ENCODE measurements at places on chromosomes 5 and 9.

GRCh38 chr9:5191985-5192384 lies 6.5 kb upstream of the INSL6 start:
- no peak for DNase-seq

- DNase-seq: peak; percentile 83
These were observed 5.7 kb upstream of the SEC16A start for GRCh38 chr9:136488247-136489214.

DNA sequence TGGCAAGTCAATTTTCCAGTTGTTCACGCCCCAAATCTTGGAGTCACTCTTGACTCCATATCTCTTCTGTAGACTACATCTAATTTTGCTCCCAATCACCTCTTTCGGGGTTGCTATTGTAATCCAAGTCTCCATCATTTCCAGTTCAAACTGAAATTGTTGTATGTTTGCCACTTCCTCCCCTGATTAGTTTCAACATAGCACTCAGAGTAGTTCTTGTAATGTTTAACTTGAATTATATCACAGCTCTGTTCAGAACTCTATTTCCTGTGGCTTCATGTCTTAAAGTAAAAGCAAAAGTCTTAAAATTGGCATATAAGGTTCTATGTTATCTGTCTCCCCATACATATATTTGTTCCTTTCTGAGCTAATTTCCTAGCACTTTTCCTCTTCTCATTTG lies 348.5 kb upstream of the RIOK2 start:
- DNase-seq: no peak

DNA sequence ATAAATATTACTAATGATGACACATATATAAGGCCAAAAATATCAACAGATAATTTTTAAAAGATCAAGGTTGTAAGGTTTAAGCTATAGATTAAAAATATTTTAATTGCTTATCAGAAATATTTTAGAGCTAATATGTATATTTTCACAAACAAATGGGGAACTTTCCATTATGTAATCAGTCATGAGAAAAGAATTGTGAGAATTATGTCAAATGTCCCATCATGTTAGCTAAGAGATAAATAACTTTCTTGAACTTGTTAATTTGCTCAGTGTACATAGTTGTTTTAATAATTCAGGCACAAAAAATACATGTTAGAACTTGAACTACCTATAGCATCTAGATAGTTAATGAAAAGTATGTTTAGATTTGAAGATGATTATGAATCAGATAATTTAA lies 67.7 kb downstream of the SYK start:
- no peak for DNase-seq

GRCh38 chr5:124996023-124996763 lies 249.8 kb upstream of the ZNF608 start:
- DNase-seq: no peak

- DNase-seq: no peak
These were observed 77.8 kb upstream of the RAPGEF1 start for GRCh38 chr9:131817627-131818026.

- DNase-seq: no peak
These were observed 899 bp upstream of the MED10 start for GRCh38 chr5:6379246-6379645.

DNA sequence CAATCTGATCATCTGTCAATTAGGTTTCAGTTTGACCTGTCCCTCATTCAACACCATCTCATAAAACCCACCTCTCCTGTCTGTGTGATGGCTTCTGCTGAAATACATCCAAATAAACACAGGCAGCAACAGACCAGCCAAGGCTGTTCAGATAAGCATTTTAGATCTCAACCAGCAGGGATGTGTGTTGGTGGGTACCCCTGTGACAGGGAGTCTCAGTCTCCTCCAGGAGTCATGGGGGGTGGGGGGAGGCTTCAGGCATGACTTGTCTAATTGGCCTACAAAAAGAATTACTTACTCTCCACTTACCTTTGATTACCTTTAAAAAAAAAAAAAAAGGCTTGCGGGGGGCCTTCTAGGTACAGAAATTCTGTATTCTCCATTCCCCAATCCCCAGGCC lies 65.9 kb downstream of the ROR2 start:
- DNase-seq: no peak

- no peak for DNase-seq
These were observed 215.7 kb upstream of the ELL2 start for GRCh38 chr5:96177303-96177869.

GRCh38 chr5:134965271-134965825 lies 2.4 kb upstream of the CATSPER3 start:
- no peak for DNase-seq

GRCh38 chr9:35666045-35666444 lies 1.1 kb upstream of the ARHGEF39 start:
- no peak for DNase-seq
